Activated CD4-positive, CD25-positive, alpha-beta regulatory T cell treated with anti-CD3 and anti-CD28 coated beads, Interleukin-2, amount 50 U/mL, for 24 hours (primary cell): ENCODE measurements at places on chromosomes 1 and 21.

DNA sequence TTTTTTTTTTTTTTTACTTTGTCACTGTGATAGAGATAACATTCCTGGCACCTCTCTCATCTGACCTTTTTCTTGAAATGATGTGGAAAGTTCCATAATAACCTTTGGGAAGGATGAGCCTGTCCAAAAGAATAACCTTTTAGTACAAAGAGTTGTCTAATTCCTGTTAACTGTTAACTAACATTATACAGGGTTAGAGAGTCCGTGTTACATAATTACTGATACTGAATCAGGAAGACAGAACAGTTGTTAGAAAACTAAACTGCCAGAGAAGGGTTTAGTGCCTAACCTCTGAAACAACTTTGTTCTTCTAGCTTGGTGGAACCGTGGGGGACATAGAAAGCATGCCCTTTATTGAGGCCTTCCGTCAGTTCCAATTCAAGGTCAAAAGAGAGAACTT lies 8.8 kb downstream of the CTPS1 start:
- no peak for ATAC-seq

GRCh38 chr21:42798106-42798505 lies 81.2 kb downstream of the WDR4 start:
- no peak for ATAC-seq

DNA sequence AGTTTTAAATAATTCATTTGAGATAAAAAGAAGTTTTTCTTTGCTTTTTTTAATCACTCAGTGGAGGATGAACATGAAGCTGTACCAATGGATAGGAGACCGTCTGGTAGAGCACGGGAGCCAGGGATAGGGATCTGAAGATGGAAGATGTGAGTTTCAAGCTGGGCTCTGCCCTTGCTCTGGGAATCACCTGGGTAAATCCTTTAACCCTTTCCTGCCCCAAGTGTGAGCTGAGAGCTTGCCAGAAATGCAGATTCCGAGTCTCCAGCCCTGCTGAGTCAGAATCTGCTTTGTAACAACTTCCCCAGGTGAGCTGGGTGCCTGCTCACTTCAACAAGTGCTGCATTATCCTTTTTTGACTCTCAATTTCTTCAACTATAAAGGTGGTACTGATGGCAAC lies 44.1 kb downstream of the ERG start:
- ATAC-seq = no peak

DNA sequence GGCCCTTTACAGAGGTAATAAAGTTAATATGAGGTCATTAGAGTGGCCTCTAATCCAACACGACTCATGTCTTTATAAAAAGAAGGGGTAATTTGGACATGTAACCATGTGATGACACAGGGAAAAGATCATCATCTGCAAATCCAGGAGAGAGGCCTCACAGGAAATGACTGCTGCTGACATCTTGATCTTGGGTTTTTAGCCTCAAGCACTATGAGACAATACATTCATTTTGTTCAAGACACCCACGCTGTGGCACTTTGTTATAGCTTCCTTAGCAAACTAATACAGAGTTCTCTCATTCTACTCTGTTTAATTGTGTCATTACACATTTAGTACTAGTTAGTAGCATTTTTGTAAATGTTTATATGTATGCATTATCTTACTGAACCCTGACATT lies 64.0 kb upstream of the RUNX1 start:
- peak; percentile 21 for ATAC-seq

- ATAC-seq = no peak
These were observed 510 bp upstream of the GNG5 start for GRCh38 chr1:84506729-84507453.

- ATAC-seq = no peak
These were observed 16.5 kb upstream of the ZMYM1 start for GRCh38 chr1:35062518-35063196.

GRCh38 chr1:77498918-77499317 lies 183.5 kb downstream of the ZZZ3 start:
- no peak for ATAC-seq

DNA sequence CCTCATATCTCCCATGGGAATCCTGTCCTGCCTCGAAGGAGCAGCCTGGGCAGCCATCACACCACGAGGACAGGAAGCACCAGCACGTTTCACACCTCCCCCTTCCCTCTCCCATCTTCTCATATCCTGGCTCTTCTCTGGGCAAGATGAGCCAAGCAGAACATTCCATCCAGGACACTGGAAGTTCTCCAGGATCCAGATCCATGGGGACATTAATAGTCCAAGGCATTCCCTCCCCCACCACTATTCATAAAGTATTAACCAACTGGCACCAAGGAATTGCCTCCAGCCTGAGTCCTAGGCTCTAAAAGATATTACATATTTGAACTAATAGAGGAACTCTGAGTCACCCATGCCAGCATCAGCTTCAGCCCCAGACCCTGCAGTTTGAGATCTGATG lies 8.7 kb downstream of the SLAMF8 start:
- no peak for ATAC-seq

DNA sequence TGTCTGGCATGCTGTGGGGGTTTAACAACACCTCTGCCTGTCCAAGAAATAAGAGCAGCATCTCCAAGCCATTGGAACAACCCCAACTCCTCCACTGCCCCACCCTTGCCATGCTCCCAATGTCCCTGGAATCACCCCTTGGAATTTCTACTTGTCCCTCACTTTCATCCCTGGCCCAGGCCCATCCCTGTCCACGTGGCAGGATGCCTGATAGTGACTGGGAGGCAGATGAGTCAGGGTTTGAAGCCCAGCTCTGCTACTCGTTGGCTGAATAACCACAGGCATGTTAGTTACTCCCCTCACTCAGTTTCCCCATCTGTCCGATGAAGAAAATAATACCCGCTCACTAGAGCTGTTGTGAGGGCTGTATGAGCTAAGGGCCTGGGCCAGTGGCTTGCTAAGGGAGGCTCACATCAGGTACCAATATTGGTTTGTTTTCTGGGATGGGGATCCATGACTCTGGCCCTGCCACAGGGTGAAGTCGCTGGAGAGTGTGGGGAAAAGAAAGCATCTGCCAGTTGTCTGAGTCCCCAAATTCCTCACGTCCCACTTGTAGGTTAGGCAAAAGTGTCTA lies 99.4 kb upstream of the TLR5 start:
- ATAC-seq = no peak

- no peak for ATAC-seq
These were observed 9.8 kb downstream of the TNFRSF18 start for GRCh38 chr1:1196431-1197187.

GRCh38 chr1:244207042-244207934 lies 156.2 kb downstream of the ZBTB18 start:
- no peak for ATAC-seq

- peak; percentile 80 for ATAC-seq
These were observed 7.1 kb upstream of the ITGB2 start for GRCh38 chr21:44927587-44928461.

DNA sequence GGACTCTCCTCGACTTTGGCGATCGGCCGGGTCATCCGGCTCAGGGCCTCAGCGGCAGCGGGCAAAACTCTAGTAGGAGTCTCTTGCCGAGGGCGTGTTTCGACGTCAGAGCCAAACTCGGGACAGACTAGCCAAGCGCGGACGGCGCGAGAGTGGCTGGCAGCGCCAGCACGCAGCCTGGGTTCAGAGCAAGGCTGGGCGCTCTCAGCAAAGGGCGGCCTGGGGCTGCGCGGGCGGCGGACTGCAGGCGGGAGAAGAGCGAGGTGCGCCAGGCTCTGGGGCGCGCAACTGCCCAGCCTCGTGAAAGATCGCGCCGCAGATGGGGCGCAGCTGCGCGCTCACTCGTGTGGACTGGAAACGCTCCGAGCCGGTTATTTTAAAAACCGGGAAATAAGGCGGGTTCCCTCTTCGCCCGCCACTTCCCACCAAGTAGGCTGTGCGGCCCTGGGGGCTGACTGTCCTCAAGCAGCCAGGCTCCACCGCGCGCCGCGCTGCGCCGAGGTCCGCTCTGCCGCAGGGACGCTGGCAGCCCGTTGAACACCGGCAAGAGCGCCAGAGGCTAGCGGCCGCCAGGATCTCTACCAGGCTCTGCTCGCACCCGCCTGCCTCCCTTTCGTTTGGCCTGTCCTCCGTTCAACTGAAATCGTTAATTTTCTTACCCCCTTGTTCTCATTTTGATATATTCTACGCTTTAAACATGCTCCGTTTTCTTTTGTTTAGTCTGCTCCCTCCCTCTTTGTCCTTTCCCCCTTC lies 2.4 kb downstream of the ALX3 start:
- no peak for ATAC-seq

DNA sequence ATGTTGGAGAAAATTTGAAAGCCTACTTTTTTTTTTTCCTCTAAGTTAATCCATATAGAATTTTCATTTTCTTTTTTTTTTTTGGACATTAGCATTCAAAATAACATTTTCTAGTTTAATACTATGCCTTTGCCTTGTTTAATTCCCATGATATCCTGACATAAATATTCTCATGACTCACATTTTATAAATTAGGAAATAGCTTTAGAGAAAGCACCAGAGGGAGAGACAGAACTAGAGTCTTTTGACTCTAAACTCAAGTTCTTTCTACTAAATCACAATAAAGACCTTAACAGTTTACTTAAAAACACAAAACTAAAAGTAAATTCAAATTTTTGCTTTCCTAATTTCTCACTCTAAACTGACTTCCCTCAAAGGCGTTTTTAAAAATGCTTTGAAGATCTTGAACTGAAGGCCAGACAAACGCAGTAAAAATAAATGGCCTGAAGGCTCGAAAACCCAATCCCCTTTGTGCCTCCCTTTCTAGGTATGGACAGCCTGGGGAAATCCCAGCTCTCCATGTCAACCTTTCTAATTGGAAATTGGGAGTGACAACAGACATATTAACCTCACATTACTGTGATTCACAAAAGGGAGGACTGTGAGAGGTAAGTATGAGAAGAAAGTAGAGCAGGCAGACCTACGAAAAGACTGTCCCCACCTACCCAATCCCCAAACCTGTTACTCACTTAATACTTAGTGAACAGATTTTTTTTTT lies 104.6 kb downstream of the ENAH start:
- ATAC-seq = no peak

- ATAC-seq = peak; percentile 87
These were observed 10.8 kb upstream of the TIAM1 start for GRCh38 chr21:31354604-31355443.

- ATAC-seq = peak; percentile 17
These were observed 54.4 kb downstream of the PRSS38 start for GRCh38 chr1:227869851-227870305.

GRCh38 chr21:14762734-14763694 lies 216.9 kb upstream of the SAMSN1 start:
- ATAC-seq = peak; percentile 86

GRCh38 chr1:39354572-39354971 lies 136.9 kb upstream of the BMP8A start:
- no peak for ATAC-seq

DNA sequence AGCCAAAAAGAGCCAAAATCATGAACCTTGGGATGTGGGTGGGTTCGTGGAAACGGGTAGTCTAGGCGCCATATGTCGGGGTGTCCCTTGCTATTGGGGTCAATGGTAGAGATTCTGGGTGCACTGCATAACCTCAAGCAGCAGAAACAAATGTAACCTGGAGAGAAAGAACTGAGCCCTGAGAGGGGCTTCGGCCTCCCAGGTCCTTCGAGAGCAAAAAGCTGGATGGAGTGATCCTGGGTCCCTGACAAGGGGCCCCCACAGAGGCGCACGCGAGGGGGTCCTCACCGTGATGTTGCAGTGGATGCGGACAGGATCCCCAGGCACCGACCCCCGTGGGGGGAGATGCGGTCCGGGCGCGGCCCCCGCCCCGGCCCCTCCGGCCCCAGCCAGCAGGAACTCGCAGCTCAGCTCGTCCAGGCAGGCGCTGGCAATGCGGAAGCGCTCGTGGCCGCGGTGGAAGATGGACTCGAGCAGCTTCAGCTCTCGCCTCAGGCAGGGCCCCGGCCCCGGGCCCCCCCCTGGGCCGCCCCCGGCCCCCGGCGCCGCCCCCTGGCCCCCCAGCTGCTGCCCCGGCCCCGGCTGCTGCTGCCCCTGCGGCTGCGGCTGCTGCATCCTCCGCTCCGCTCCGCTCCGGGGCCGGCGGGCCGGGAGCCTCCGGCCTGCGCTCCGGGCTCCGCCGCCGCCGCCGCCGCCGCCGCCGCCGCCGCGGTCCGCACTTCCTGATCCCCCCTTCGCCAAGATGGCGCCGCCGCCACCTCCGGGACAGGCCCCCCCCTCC lies at the start of gene UBE2Q1:
Gene UBE2Q1 (minus strand): TSS at position 724 of the 781 bp plus-strand sequence. CDS start 109 bp downstream, at position 615.
- no peak for ATAC-seq

DNA sequence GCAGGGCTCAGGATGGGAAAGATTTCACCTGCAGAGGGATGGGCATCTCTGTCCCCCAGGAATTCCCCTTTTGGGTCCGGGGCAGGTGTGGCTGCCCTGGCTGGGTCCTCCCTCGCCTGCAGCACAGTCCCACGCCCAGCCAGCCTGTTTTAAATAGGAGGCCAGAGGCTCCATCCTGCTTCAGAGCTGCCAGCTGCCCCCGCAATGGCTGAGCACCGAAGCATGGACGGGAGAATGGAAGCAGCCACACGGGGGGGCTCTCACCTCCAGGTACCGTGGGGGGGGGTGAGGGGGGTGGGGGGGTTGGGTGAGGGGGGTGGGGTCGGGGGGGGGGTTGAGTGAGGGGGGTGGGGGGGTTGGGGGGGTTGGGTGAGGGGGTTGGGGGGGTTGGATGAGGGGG lies 3.6 kb downstream of the SCNN1D start:
- no peak for ATAC-seq

DNA sequence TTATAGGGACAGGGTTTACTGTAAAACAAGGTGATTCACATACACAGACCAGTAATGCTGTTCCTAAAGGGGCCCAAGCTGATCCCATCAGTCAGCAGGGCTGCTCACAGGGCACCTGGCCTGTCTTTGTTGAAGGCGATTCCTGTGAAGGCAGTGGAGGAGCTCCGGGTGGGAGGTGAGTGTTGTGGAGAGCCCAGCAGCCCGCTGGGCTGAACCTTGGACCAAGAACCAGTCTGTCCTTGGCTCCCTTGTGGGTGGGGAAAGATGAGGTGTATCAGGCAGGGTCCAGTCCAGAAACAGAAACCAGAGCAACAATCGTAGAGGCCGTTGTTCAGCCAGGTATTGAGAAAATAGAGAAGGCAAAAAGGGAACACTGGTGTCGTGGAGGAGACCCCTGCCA lies 12.5 kb downstream of the PDXK start:
- no peak for ATAC-seq

- ATAC-seq = no peak
These were observed 102.8 kb upstream of the JUN start for GRCh38 chr1:58886611-58887010.

DNA sequence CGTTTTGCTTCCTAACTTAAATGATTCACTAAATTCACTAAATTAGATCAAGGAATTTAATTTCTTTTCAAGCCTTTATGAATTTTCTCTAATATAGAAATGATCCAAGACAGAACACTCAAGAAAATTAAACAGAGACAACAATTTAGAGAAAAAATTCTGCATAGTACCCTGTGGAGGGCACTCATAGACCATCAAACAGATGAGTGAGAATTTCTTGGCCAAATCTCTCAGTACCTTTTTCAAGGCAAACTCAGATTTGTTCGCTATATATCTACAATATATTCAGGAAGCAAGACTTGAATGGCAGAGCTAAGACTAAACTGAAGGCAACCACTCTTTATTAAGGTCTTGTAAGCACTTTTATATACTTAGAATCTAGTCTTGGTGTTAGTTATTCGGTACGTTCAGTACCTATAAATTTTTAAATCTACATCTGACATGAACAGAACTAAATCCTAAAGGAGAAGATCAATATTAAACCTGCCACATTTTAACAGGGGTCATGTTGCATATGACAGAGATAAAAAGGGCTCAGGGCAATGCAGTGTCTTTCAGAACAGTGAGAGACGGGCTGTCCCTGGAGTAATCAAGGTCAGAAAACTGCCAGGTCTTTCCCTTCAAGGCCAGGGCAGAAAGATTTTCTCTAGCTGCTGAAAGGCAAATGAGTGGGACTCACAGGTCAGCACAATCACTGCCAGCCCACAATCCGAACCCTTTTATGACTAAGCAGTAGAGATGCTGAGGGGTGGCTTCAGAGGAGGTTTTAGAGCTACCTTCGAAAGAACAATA lies 118.8 kb upstream of the TMPRSS15 start:
- no peak for ATAC-seq
